ENCODE measurements at places on chromosomes 16 and 17.

GRCh38 chr16:73122604-73123391, 74.9 kb upstream of the ZFHX3 start:
- DNase-seq, result no peak

GRCh38 chr17:13353590-13353989, 248.1 kb downstream of the HS3ST3A1 start:
- DNase-seq, result no peak

- DNase-seq, result peak; percentile 77
Measured at GRCh38 chr16:2520784-2521531, 787 bp downstream of the AMDHD2 start.

DNA sequence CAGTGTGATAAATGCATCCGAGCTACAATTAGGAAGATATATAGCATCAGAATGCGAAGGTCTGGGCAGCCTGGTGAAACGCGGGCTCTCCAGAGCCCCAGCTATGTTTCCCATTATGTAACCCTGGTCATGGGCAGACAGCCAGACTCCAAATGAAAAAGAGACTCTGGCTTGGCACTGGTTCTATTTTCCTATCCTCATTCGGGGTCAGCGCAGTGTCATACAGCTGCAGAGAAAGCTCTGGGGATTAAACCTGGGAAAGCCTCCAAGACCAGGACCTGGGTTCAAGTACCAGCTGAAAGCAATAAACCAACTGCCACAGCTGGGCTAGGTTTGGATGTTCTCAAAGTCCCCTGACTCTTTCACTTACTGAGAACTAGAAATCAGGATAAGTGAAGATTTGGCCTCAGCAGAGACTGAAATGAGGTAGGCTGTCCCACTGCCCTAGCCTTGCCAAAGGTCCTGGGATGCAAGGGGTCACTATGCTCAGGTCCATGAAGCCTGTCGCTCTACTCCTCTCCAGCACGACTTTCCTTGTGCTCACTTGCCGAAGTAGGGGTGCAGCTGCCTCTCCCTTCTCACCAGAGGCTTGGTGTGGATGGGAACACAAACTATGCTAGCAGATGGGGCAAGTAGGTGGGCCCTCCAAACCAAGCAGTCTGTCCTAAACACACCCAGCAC, 123.8 kb downstream of the SMG6 start:
- no peak for DNase-seq

- peak; percentile 69 for DNase-seq
Measured at GRCh38 chr17:50117202-50118051, 12.5 kb downstream of the SAMD14 start.

DNA sequence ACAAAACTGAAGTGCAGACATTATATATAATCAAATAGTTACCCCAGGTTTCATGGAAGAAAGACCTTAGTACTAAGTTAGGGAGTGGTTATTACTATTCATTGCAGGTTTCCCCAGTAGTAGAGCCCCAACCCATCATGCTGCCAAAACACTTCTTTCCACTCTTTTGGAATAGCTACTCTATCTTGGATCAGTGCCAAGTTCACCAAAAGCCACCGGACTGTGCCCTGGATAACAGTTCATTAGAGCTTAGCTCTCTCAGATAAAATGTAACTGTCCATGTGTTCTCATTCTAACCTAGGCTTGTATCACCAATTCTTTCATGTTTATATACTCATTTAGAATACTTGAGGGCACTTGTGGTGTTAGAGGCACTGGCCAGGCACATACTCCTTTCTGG, 540.1 kb upstream of the C16orf82 start:
- no peak for DNase-seq
